ENCODE measurements at places on chromosomes 3 and 15.

GRCh38 chr3:112464264-112464663, 35.0 kb downstream of the BTLA start:
- no peak for DNase-seq

- DNase-seq: no peak
Observed at GRCh38 chr15:62846131-62846804, 196.3 kb upstream of the TPM1 start.

GRCh38 chr15:66004618-66005262, 135.4 kb downstream of the RAB11A start:
- no peak for DNase-seq

DNA sequence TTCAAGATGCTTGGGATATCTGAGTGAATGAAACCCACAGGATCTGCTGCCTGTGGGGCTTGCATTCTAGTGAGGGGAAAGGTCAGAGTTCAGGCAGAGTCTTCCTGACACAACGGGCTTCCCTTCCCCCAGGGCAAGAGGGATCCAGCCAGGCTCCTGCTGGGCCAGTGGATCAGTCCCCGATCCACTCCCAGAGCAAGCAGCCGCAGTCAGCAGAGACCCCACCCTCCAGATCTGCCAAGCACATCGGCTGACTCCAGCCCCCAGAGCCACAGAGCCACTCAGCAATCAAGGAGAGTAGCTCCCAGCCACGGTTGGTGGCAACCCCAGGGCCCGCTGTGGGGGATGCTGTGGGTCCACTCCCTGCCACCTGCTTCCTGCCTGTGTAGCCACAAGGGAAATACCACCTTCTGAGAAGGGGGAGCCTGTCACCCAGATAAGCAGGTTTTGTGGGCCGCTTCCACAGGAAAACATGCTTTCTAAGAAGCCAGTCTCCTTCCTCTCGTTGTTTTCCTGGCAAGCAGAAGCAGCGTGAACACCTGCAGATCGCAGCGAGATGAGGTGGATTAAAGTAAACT, 44.9 kb downstream of the CPN2 start:
- DNase-seq: peak; percentile 56

DNA sequence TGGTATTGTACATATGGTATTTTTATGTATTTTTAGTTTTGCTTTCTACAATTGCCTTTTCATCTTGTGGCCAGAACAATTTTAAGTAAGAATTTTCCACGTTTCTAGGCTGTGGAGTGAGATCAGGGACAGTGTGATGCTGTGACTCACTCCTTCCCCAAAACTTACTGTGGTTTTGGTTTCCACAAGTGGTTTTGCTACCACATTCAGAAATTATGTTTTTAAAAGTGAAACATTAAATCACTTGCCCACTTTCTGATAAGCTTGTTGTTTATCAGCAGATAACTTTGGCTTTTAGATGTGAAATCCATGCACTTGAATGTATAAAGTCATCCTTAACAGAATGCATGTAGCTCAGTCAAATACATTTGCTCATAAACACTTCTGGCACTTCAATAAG, 192.2 kb upstream of the THRB start:
- no peak for DNase-seq

DNA sequence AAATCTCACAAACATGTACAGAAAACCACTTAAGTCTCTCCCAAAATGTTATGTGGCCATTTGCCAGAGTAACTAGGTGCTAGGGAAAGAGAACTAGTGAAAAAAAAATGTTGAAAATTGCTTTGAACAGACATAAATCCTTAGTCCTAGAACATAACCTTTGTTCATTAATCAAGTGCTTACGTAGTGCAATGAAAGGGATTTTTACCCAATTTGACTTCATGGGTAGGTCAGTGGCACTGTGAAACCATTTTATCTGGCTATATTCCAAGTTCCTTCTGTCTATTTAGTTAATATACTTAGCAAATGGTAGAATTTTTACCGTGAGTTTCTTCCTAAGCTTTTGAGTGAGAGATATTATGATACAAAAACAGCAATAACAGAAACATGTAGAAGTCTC, 209.4 kb downstream of the DIPK2A start:
- DNase-seq: no peak
